Amygdala (tissue), 56 donors: ENCODE measurements at places on chromosomes 11 and 22.

- DNase-seq: no peak
Measured at GRCh38 chr11:64638018-64638665, 47.1 kb downstream of the SLC22A12 start.

DNA sequence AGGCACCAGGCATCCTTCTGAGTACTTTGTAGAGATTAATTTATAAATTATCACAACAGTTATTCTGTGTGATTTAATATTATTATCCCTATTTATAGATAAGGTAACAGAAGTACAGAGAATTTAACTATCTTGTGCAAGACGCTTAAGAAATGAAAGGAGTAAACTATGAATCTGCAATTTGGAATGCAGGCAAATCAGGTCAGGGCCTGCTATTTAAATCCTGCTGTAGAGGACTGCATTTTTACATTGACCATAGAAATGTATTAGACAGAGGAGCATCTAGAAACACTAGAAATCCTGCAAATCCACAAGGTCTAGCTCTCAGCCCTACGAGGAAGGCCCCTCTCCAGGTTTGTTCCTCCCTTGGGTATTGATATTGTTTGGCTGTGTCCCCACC is 336.2 kb downstream of the ETS1 start:
- DNase-seq: no peak

- no peak for DNase-seq
Measured at GRCh38 chr11:61667684-61668305, 12.4 kb upstream of the DAGLA start.

GRCh38 chr11:40337118-40337517 is 1122.3 kb downstream of the LRRC4C start:
- DNase-seq: no peak

DNA sequence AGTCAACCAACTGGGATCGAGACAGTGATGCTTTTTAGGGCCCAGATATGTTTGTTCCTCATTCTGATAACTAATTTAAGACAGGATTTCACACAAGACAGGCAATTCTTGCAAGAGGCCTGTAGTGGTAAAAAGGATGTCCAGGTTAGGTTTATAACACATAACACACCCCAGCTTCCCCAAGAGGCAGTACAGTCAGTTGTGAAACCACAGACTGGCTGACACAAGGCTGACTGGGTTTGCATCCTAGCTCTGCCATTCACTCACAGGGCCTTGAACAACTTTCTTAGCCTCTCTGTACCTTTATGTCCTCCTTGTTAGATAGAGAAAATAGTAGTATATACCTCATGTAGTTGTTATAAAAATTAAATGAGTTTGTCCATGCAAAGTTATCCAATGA is 55.0 kb upstream of the PTH start:
- DNase-seq: no peak

DNA sequence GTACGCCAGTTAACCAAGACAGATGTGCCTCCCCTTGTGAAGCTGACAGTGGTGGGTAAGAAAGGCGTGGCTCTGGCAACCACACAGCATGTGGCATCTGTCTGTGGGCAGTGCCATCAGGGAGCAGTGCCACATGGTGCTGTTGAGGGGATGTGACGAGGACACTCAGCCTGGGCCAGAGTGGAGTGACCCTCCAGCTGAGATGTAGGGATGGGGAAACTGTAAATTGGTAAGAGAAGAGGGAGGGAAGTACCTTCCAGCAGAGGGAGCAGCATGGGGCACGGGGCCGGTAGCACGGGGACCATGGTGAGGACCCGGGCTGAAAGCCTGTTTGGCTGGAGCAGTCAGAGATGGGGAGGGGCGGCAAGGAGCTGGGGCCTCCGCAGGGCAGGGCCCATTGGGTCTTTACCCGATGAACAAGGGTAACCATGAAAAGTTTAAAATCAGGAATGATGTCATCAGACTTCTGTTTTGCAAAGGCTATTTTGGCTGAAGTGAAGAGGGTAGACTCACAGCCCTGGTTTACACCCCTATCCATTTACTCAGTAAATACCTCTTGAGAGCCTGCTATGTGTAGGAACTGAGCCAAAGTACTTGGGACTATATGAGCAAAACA is 10.4 kb downstream of the TMPRSS6 start:
- DNase-seq: no peak

GRCh38 chr11:29260939-29261705 is 755.7 kb downstream of the KCNA4 start:
- DNase-seq: no peak

DNA sequence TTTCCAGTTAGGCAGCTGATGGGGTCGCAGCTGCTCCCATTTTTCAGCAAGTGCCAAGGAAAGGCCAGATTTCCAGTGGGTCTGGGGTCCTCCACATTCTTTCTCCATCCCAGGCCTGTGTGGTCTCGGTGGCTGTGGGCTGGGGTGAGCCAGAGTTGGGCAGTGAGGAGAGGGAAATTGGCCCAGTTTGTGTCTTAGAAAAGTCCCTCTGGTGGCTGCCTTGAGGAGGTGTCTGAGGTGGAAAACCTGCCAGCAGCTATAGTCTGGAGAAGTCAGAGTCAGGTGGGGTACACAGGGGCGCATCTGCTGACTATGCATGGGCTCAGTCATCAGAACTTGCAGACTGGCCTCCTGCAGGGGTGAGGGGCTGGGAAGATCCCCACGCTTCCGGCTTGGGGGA is 30.5 kb downstream of the MRGPRD start:
- DNase-seq: no peak

DNA sequence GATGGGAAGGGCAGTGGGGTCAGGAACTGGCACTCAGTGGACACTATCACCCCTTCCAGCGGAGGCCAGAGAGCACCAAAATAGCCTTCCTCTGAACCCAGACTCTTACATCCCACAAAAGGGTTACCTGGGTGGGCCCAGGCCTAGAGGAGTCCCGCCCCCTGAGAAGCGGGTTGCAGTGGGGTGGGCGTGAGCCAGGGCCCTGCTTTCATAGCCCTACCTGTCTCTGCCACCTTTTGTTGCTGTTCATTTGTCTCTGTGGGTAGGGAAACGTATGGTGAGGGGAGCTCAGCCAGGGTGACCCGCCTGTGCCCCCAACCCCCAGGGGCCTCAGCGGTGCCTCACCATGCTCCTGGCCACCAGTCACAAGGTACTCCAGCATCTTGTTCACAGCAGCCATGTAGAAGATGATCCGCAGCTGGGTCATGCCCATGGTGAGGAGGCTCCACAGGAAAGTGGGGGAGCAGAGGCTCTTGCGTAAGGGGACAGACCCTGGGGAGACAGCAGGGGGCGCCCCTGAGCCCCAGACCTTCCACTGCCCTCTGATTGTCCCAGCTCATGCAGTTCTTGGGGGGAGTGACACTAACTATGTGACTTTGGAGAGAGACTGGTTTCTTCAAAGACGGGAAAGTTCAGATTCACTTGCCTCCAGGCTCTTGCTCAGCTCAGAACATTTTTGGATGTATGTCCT is 24.0 kb downstream of the SLC43A1 start:
- DNase-seq: no peak

DNA sequence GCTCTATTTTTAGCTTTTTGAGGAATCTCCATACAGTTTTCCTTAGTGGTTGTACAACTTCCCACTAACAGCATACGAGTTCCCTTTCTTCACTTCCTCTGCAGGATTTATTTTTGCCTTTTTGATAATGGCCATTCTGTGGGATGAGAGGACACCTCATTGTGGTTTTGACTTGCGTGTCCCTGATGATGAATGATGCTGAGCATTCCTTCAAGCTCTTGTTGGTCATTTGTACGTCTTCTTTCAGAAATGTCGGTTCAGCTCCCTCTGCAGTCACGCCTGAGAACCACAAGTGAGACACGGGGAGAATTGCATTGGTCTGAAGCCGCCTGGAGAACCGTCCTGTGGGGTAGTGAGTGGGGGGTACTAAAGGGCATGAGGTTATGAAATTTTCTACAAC is 2.0 kb upstream of the KRTAP5-10 start:
- no peak for DNase-seq

DNA sequence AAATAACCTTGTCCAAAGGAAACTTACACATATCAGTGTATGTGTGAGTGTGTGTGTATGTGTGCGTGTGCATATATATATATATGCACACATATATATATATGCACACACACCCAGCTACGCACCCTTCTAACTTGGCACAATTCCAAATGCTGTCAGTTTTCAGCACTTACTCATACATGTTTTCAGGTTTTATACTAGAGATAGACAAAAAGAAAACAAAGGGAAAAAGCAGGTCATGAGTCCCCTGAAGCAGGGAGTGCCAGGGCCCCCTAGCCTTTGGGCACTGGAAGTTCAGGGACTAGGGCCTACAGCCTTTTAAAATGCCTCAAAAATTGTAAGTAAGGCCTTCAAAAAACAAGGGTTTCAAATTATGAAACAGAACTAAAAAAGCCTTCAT is 265.4 kb downstream of the CADM1 start:
- no peak for DNase-seq
